KBM-7 (cell line): ENCODE measurements at places on chromosomes 13 and 19.

DNA sequence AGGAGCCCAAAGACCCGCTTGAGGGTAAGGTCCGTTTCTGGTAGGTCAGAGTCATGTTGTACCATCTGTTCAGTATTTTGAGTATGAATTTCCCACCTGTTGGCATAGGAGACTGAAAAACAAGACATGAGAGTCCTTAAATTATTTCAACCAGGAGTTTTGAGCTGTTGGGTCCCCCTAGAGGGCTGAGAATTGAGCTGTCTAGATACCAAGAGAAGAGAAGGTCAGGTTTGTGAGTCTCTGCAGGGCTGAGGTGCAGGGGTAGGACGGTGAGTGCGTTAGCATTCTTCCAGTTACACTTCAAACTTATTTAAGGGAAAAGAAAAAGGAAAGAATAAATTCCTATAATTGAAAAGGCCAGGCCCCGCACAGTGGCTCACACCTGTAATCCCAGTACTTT is 5.0 kb downstream of the CBLC start:
- DNase-seq = no peak

GRCh38 chr13:29802621-29803020 is 47.8 kb downstream of the UBL3 start:
- DNase-seq = no peak

DNA sequence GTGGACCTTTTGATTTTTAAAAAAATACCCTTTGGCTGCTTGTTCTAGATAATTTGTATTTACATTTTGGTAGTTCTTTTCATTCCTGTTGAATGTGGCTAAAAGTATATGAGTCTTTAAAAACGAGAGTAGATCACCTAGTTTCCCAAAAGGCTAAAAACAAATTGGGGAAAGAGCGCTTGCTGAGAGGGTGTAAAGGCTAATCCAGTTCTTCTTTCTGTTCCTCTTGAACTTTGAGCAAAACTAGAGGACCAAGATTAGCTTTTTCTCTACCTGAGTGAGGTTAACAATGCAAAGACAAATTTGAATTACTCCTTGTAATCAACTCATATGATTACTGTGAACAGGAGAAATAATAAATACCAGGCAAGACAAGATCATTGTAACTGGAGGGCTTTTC is 2513.2 kb downstream of the PCDH9 start:
- DNase-seq = no peak

DNA sequence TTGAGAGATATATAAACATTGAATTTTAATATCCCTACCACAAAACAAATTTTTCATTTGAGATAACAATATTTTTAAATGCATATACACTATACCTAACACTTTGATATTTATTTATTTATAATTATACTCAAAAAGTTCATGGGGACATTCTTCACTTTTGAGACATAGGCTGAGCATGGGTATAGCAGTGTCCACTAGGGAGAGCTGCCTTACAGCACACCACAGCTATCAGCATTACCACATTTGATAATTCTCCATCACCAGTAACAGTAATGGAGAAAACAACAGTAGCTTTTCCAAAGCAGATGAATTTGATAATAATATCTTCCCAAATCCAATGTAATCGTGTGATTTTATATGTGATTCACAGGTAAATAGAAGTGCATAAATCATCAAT is 626.1 kb downstream of the DACH1 start:
- DNase-seq = no peak

DNA sequence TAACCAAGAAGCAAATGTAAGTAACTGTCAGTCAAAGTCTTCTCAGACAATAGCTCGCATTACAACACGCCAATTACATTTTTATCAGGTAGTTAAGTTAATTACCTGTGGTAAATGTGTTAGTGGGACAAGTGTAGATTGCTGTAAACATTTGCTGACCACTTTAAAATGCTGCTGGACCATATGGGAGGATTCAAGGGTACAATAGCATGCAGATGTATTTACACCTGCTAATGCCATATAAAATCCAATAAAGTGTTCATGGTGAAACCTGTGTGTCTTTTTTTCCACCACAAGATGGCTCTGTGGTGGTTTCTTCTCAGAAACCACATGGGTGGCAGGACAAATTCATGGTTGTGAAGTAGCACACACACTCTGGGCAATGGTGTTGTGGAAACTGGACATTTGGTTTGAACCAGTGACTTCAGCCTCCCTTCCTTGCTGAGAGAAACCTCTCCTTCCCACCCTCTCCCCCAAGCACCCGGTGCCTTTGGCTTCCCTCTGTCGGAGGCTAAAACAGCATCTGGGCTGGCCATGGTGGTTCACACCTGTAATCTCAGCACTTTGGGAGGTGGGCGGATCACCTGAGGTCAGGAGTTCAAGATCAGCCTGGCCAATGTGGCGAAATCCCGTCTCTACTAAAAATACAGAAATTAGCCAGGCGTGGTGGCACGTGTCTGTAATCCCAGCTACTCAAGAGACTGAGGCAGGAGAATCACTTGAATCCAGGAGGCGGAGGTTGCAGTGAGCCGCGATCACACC is 18.1 kb upstream of the GTF3A start:
- DNase-seq = peak; percentile 53
